Stomach (tissue), 19 donors: ENCODE measurements at places on chromosomes 2 and 18. TPM values are rescaled to one million over a fixed set of nuclear protein-coding genes. Genes with fewer than 3 reads are reported as not detected.

KLF7 gene
- total RNA-seq = 13.8 TPM

DCDC2C gene
- total RNA-seq = not detected

STK16 gene
- 34.1 TPM for total RNA-seq

CGREF1 gene
- 2.6 TPM for total RNA-seq
